ENCODE measurements at places on chromosomes 1 and 21. TPM values are rescaled to one million over a fixed set of nuclear protein-coding genes. Genes with fewer than 3 reads are reported as not detected.

Gene OR10J1
- total RNA-seq: not detected

Gene JUN
- total RNA-seq: 78.7 TPM

Gene FCGR3B
- not detected for total RNA-seq

Gene TCEA3
- total RNA-seq: 0.24 TPM

Gene ATP8B2
- total RNA-seq: 11.5 TPM

Gene MROH7
- total RNA-seq: not detected

Gene HSPA6
- total RNA-seq: 0.45 TPM

Gene SPRR2E
- 0.47 TPM for total RNA-seq

Gene BNIPL
- 0.17 TPM for total RNA-seq

Gene SSR2
- total RNA-seq: 197 TPM

Gene HSD3B1
- 0.17 TPM for total RNA-seq

Gene LAPTM5
- total RNA-seq: not detected
